ENCODE measurements at places on chromosomes 1 and 21.

DNA sequence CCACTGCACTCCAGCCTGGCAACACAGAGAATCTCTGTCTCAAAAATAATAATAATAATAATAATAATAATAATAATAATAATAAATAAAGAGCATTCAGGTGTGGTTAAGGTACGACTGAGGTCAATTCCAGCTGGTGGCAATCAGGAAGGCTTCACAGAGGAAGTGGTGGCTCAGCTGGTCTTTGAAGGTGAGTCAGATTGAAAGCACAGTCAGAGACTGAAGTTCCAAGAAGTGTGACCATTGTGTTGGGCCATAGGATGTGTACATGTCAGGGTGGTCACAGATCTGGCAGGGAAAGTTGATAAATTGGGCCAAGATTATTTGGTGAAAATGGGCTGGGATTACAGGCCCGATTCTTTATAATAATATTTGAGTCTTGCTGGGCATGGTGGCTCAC, 31.0 kb upstream of the MED18 start:
- no peak for DNase-seq

DNA sequence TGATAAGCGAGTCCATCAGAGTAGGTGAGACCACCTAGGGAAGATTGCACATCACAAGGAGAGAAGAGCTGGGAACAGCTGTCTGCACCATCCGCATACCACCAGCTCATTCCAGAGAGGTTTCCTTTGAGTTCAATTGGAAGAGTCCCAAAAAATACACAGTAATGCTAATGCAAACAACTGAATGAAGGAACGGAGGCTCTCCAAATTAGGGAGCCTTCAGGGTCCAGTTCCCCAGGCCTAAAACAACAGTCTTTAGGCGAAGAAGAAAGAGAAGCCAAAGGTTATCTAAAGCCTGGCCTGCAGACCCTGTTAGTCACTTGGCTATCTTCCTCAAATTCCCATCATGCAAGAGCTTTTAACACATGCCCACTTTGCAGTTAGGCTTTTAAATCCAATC, 246.4 kb downstream of the PBX1 start:
- DNase-seq: no peak

GRCh38 chr1:20290624-20291597, at the start of gene VWA5B1:
Gene VWA5B1, plus strand, starts transcription at chr1:20290875. Its CDS starts 19,727 bp downstream, at chr1:20310602.
- no peak for DNase-seq

DNA sequence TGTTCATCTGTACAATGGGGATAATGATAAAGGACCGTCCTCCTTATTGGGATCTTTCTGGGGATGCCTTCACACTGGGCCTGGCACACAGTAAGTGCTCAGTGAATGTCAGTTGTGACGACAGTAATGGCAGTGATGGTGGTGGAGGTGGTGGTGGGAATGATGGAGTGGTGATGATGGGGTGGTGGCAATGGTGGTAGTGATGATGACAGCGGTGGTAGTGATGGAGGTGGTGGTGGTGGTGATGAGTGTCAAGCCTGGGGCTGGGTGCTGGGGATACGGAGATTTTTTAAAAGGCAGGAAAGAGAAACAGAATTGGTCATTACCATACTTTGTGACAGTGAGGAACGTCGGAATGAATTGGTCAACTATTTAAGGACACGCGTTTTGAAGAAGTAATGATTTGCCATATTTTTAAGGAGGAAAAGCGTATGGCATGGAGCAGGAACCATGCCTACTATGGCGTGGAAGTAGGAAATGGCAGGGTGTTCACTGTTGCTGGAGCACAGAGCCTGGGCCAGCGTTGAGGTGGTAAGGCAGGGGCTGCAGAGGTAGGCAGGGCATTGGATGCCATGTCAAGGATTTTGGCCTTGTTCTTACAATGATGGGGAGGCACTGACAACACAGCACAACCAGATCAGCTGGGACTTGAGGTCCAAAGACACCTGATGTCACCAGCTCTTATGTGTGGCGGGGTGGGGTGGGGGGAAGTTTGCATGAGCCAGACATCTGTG, 128.7 kb downstream of the ACTL8 start:
- no peak for DNase-seq

DNA sequence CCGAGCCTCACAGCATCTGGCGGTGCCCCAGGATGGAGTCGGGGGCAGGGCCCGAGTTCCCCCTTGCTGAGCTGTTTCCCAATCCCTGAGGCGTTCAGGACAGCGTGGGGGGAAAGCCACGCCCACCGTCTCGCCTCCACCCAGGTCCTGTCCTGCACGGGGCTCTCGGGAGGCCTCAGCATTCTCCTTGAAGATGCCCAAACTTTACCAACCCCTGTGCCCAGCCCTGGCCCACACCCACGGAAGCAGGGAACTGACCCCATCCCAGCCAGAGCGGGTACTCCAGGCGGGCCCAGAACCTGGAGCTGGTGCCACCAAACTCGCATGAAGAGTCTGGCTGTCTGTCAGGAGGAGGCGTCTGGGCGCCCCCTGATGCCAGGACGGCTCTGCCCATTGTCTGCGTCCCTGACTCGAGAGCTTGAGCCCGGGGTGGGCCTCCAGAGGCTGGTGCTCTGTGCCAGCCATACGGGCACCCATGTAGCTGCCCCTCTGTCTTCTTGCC, 35.3 kb upstream of the POFUT2 start:
- no peak for DNase-seq

DNA sequence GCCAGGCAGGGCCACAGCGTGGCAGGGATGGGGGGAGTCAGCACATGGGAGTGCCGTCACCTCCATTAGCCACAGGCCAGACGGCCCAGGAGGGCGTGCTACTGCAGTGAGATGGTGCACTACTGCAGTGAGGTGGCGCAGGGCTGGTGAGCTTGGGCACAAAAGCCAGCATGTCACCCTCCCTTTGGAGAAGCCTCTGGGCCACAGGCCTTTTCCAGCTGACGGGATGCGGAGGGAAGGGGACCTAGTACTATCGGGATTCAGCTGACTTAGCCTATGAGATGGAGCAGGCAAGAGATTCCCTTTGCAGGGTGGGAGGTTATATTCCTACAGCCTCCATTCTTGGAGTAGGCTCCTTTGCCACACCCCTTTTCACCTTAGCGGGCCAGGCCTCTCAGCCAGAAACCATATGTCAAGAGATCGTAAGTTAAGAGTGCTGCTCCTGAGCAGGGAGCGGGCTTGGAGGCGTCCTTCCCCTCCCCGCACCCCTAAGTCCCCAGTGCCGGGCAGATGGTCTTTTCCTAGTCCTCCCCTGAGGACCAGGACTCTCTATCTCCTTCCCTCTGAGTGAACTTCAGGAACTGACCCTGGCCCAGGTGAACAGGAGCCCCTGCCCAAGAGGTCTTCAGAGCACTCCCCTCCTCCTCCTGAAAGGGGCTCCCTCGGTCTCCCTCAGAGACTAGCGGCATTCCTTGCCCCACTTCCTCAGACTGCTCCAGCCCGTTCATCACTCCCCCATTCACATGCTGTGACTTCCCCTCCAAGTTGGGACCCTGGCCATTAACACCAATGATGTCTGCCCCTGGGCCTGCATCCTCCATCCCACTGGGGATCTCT, 8.2 kb downstream of the NES start:
- no peak for DNase-seq

DNA sequence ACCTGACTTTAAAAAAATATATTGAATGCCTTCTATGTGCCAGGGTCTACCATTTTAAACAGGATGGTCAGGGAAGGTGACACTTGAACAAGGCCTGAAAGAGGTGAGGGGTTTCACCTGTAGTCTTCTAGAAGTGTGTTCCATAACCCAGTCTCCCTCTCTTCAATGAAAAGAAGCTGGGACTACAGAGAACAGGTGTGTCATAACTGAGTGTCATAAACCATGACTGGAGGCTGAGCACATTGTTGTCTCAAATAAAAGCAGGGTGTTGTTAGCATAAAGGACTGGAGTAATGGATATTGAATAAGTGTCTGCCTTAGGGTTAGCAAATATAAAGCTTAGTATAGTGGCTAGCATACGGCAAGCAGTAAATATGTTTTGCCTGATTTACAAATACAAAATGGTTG, 65.4 kb downstream of the SYDE2 start:
- no peak for DNase-seq

GRCh38 chr1:209430821-209431259, 152.7 kb upstream of the CAMK1G start:
- no peak for DNase-seq

DNA sequence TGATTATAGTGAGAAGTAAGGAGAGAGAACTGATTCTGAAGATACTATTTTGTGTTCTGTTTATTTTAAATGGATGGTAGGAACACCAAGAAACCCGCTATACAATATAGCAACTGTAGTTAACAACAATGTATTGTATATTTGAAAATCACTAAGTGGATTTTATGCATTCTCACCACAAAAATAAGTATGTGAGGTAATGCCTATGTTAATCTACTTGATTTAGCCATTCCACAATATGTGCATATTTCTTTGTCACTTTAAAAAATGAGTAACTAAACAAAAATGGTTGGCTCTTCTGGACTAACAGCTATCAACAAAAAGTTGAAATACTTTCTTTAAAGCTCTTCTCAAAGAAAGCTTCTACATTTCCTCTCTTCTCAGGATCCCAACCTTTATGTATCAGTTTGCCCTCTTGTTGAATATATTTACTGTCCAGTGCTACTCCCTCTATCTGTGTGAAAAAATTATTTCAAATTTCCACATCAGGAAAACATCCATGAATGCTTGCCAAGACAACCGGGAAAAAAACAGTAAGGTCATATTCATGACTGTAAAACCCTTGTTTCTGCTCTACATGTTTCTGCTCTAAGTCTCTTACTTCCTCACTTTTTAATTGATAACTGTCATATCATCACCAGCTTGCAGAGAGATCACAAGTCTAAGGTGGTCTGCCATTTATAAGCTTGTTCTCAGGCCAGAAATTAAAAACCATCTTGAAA, 27.0 kb downstream of the CLCA4 start:
- no peak for DNase-seq

GRCh38 chr21:40018871-40019475, 151.7 kb downstream of the PCP4 start:
- no peak for DNase-seq

DNA sequence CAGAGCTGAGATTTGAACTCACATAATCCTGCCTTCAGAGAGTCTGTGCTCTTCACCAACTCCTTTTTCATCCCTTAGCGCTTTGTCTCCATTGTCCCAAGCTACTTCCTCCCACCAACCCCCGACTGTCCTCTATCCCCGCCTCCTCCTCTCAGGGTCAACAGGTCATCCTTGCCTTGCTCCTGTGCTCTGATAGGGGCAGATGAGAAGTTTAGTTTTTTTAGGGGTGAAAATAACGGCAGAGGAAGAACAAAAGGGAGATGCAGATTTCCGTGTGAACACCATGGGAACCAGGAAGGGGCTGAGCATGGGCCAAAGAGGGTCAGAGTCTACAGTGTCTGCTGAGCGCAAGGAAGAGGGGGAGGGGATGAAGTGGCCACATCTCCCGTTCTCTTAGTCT, 31.9 kb downstream of the GLUL start:
- DNase-seq: no peak

DNA sequence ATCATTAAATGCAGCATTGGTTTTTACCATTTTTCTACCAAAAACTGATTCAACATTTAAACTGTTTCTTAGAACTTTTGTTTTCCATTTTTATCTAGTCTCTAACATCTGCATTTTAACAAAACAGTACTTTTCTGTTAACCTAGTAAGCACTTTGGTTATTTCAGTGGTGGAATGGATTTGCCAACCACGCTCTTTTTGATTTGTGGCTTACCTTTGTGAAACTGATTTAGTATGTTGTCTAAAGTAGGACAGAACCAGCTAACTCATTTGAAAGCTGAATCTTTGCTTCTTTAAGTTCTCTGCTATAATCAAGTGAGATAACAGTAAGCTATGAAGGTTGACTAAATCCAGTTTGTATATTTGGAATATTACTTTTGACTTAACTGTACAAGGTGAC, 41.5 kb upstream of the METTL18 start:
- DNase-seq: no peak

- no peak for DNase-seq
Measured at GRCh38 chr1:45822644-45823043, 19.2 kb downstream of the MAST2 start.

DNA sequence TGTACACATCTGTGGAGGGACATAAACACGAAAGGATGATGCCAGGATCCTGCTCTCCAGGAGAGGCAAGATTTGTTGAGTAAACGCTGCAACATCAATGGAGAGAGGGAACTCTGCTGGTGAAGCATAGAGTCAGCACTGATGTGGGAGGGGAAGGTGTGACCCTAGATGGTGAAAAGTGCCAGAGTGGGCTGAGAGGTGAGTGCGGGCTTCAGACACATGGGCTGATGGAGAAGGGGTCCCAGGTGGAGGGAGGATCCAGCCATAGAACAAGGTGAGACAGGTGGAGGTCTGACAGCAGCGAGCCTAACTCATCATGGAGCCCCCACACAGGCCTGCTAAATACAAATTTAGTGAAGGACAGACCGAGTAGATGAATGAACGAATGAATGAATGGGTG, 9.7 kb downstream of the RD3 start:
- DNase-seq: no peak

GRCh38 chr1:230542054-230542453, 100.2 kb upstream of the COG2 start:
- no peak for DNase-seq

GRCh38 chr1:198932351-198932991, 293.6 kb downstream of the PTPRC start:
- DNase-seq: no peak

DNA sequence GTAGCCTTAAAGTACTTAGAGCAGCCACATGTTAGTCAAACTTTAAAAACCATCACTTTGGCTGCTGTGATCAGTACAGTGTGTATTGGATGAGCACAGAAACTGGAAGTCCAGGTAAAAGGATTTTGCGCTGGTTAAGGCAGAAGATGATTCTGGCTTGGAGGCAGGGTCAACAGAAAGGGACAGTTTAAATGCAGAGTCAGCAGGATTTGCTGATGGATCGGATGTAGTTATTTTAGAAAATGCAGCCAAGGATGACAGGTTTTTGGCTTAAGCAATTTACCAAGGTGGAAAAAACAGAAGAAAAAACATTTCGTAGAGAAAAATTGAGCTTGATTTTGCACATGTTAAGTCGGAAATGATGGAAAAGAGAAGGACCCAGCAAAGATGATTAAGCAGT, 45.9 kb upstream of the MORC3 start:
- DNase-seq: no peak

GRCh38 chr1:119141020-119141424, 569 bp upstream of the WARS2 start:
- DNase-seq: no peak

- no peak for DNase-seq
Measured at GRCh38 chr1:201597551-201598230, 58.8 kb downstream of the NAV1 start.

- no peak for DNase-seq
Measured at GRCh38 chr1:184634296-184634695, 120.4 kb downstream of the EDEM3 start.

DNA sequence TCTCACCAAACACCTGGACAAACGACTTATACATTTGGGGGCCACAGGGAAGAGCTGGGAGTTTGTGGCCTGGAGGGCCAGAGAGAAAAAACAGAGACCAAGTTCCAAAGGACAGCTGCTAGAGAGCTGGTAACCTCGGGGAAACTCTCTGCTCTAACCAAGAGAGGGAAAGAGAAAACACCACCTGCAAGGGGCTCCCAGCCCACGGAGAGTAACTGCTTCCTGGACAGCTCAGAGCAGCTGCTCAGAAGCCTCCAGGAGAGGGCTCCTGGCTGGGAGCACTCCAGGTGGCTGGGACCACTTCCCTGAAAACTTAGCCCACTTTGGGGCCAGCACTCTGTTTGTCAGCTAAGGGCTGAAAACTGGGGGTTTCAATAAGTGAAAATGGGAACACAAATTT, 154.8 kb upstream of the GRIK3 start:
- DNase-seq: no peak

Data from stimulated activated CD4-positive, alpha-beta T cell treated with anti-CD3 and anti-CD28 coated beads, Interleukin-1b, Interleukin-23, amount 100 ng/mL, for 1 hour (primary cell).